Caki2 (cell line): ENCODE measurements at places on chromosomes 11 and 22.

GRCh38 chr11:13040969-13041561, 31.9 kb downstream of the RASSF10 start:
- no peak for DNase-seq

DNA sequence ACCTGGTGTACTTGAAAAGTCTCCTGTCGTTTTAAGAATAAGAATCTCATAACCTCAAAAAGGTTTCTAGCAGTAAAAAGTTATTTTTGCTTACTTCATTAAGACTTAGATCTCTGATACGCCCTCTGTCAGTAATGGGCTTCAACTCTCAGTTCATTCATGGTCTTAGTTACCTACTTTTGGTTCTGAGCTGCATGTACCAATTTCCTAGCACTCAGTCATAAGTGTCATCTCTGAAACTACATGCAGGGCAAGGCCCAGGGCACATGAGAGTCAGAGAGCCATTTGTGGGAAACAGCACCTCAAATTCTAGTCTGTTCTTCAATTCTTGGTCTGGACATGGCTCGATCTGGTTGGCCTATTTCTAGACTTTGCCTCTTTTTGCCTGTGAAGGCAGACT, 838.4 kb downstream of the FAM181B start:
- DNase-seq = no peak

- no peak for DNase-seq
Observed at GRCh38 chr11:26898799-26899198, 95.1 kb upstream of the FIBIN start.

DNA sequence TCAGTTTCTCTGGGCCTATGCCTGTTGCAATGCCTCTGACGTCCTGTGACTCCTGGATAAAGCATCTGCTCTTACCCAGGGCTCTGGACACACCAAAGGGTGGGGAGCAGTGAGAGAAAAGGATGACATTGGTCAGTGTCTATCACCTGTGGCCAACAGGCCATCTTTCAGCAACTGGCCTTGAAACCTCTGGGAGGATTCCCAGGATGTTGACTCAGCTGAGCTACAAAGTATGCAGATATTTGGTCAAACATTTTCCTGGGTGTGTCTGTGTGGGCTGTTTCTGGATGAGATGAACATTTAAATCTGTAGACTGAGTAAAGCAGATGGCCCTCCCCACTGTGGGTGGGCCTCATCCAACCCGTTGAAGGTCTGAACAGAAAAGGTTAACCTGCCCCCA, 149.9 kb downstream of the SPATA19 start:
- no peak for DNase-seq

- DNase-seq = no peak
Observed at GRCh38 chr11:15248749-15249148, 134.0 kb downstream of the INSC start.

DNA sequence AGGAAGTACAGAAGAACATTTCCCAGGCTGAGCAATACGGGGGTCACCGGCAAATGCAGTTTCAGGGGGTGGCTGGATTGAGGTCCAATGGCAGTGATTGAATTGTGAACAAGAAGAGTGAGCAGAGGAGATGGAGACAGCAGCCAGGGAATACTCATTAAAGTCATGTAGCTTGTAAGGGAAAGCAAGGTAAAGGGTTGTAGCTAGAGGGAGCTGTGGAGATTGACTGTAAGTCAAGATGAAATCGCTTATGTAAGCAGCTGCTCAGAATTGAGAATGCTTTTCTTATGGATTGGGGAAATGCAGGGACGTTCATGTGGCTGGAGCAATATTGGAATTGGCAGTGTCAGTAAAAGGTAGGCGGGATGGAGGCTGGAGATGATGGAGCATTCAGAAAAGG, 111.4 kb upstream of the TBCEL start:
- DNase-seq = no peak

DNA sequence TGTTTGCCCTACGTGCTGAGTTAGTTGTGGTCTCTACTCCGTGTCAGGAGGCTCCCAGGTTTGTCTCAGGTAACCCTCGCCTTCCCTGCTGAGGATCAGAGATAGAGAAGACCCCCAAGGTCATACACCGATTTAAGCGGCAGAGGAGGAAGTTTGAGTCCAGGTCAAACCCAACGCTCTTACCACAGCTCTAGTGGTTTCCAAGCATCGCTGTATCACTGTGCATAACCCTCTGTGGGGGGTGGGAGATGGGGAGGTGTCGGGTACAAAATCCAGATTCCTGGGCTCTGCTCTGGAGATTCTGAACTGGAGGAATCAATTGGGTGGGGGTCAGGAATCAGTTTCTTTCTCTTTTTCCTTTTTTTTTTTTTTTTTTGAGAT, 627 bp downstream of the DNAJC4 start:
- no peak for DNase-seq

DNA sequence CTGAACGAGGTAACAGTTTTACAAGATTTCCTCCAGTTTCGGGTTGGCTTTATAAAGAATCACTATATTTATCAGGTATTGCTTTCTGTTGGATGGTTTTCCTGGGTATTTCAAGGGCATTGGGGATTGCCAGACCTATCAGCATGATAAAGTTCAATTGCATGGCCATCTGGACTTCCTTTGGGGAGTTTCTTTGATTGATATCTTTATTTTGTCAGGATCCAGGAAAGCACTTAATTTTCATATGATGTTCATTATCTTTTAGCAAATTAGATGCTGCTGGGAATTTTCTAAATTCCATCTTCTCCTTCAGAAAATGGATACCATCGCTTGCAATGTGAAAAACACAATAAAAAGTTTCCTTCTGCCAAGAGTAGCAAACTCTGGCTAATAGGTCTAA, 21.2 kb downstream of the RFPL2 start:
- DNase-seq = no peak

DNA sequence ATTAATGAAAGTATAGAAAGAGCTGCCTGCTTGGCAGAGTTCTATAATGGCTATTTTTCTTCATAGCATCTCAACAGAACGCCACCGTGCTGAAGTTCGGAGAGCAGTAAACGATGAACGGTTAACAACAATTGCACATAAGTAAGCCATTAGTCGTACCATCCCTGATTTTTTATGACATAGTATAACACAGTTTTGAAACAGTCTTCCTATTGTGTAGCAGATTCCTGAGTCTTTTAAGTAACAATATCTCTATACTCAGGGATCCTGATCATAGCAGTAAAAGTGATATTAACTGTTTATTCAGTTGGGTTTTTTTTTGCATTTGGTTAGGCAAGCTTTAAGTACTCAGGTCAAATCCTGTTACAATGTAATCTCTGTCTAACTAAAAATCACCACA, 8.4 kb downstream of the EMSY start:
- DNase-seq = no peak

DNA sequence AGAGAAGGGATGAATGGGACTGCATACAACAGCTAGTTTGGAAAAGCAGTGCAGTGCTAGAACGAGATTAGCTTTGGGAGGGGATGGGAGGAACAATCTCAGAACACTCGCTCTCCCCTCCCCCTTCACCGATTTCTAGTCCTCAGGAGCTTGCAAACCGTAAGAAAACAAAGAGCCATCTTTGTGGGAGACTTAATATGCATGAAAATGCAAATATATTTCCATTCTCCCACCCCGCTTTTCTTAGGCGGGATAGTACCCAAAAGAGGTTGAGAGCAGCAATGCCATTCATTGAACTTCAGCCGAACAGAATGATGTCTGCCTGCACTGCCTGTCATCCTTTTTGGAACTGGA, 1.1 kb downstream of the SPINDOC start:
- DNase-seq = no peak

DNA sequence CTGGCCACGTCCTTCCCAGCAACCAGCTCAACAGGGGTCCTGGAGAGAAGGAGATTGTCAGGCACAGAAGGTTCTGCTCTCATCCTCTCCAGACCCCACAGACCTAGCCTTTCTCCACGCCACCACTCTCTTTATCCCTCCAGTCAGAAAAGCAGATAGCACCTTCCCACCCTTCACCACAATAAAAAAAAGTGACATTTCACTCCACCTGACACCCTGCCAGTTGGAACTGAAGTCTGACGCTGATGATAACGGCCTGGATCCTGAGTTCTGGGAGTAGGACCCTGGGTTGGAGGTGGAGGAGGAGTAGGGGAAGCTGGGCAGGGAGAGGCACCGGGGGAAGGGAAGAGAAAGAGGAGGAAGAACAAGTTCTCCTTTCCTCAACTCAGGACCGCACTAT, 127.5 kb upstream of the ANO1 start:
- no peak for DNase-seq

DNA sequence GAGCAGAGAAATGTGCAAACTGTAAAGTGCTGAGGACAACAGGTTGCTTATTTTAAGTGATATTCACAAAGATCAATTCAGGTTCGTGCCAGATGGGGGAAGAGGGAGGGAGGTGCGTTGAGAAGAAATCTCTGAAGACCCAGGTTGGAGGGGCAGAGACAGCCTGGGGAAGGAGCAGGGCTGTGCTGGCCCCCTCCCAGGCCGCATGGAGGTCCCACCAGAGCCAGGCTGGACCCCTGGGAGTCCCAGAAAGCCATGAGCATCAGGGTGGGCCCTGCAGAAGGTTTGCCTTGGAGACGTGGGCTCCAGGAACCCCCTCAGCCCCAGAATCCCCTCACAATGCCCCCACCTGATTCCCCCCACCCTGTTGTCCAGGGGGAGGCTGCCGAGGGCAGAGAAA, 47.4 kb downstream of the IGLL1 start:
- no peak for DNase-seq

DNA sequence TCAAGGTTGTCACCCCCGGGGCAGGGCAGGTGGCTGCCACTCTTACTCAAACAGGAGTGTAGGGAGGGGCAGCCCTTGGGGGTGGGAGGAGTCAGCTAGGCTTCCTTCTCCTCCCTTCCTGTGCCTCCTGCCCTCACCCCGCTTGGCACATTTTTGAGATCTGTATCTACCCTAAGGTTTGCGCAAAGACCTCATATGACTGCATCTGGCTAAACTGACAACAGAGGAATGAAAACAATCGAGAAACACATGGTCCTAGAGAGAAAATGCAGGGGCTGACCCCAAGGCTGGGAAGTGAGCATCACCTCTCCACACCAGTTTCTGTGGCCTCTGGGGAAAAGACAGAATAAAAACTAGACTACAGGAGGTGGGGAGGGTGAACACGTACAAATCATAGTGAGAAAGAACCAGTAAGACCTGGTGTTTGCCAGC, 28.1 kb downstream of the IGSF9B start:
- DNase-seq = no peak

- no peak for DNase-seq
Observed at GRCh38 chr11:116547571-116547970, 225.2 kb downstream of the BUD13 start.

- DNase-seq = no peak
Observed at GRCh38 chr11:119362741-119363080, 16.2 kb upstream of the MFRP start.

- no peak for DNase-seq
Observed at GRCh38 chr11:130428316-130429119, at the start of gene ADAMTS8. Gene ADAMTS8 (minus strand): TSS chr11:130428609. CDS start chr11:130428286, 323 bp downstream.

DNA sequence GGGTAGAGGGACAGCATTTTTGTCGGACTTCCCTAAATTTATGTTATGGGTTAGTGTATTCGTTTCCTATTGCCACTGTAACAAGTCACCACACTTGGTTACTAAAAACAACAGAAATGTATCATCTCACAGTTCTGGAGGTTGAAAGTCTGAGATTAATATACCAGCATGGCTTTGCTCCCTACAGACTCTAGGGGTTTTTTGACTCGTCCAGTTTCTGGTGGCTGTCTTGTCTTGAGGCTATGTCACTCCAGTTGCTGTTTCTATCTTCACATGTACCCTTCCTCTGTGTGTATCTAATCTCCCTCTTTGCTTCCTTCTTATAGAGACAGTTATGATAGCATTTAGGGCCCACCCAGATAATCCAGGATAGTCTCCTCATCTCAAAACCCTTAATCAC, 9.1 kb upstream of the CCDC179 start:
- no peak for DNase-seq

GRCh38 chr11:133999355-133999754, 42.6 kb upstream of the IGSF9B start:
- DNase-seq = no peak

DNA sequence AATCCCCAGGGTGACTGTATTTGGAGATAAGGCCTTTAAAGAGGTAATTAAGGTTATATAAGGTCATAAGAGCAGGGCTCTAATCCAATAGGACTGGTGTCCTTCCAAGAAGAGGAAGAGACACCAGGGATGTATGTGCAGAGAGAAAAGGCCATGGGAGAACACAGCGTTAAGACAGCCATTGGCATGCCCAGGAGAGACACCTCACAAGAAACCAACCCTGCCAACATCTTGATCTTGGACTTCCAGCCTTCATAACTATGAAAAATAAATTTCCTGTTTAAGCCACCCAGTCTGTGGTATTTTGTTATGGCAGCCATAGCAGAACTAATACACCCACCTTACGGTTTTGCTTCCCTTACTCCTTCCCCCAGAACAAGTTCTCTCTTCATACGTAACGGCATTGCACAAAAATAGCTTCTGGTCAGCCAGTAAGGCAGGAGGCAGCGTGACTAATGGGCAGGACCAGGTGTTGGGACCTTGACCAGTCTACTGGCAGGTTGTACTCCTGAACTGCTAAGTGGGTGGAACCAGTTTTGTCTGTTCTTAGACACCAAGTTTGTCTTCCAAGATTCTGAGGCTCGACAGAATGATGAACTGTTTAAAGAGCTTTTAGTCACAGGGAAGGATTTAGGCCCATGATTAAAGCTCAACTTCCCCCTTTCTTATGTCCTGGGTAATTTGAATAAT, 31.9 kb upstream of the UPB1 start:
- DNase-seq = no peak

GRCh38 chr22:36635483-36635882, 68.1 kb downstream of the CACNG2 start:
- no peak for DNase-seq

DNA sequence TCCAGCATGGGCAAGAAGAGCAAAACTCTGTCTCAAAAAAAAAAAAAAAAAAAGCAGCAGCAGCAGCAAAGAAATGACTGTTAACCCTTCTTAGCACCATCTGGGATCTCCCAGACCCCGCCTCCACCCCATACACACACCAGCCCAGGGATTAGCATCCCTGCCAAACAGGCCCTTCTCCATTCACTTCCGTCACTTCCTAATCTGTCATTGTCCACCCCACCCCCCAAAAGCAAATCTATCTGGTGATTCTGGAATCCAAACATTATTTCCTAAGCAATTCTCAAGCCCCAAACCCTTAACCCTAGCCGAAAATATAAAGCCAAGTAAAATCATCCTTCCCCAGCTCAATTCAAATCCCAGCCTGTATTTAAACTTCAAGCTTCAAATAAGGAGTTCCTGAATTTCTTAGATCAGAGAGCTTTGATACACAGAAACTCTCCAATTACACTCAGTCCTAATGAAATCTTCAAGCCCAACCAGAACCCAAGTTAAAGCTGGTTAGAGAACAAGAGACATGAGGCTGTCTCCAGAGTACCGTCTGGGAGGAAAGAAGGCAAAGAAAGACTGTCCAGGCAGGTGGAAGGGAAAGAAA, 6.0 kb upstream of the AHNAK start:
- DNase-seq = no peak

- no peak for DNase-seq
Observed at GRCh38 chr11:26510164-26510563, 61.9 kb downstream of the MUC15 start.
